ENCODE measurements at places on chromosomes 6 and 20.

DNA sequence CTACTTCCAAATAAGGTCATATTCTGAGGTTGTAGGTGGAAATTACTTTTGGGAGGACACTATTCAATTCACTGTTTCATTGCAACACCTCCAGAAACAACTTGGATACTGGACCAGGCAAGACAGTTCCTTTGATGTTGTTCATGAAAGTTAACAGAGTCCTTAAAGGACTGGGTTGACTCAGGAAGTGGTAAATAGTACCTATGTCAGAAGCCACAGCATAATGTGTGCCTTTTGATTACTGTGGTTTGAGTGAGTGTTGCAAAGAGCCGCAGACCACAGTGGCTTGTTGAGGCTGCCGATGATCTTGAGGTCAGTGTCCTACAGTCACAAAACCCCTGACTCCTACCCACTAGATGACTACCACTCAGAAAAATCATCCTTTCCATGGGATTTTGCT is 10.9 kb downstream of the IL20RA start:
- DNase-seq, result peak; percentile 55

- DNase-seq, result no peak
Measured at GRCh38 chr20:7841971-7842310, 98.3 kb downstream of the HAO1 start.

DNA sequence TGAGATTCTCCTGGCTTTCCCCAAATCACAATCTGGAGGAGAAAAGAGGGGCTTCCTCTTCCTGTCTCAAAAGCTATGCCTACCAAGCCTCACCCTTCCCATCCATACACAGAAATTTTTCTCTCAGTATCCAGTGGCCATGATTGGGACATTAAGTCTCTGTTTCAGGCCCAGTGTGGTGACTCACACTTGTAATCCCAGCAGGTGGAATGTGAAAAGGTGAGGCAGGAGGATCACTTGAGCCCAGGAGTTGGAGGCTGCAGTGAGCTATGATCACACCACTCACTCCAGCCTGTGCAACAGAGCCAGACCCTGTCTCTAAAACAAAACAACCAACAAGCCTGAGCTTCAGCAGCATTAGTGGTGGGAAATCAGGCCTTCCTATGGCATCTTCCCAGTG is 210.0 kb downstream of the OGFRL1 start:
- DNase-seq, result no peak

DNA sequence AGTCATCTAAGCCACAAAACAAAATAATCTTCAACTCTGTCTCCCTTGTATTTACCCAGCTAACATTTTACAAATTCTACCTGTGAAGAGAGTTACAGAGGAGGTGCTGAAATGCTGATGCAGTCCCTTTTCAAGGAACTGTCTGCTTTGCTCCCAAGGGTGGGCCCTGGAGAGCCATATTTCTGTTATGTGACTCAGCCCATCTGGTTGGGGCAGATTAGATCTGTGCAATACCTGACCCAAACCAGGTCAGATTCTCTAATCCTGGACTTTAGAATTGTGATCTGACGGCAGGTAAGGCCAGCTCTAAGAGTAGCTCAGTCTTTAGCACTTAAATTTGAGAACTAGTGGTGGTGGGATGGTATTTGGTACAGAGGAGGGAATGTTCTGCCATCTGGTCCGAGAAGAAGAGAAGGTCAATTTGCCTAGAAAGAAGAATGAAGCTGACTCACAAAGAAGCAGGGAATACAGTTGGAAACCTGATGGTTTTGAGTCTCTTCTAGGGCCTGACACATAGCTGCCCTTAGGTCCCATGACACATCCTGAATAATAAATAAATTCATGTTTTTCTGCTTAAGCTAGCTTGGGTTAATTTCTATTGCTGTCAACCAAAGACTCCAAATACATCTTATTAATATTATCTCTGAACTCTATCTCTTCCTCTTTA is 8.1 kb downstream of the ZNF311 start:
- no peak for DNase-seq

- peak; percentile 98 for DNase-seq
Measured at GRCh38 chr20:58309591-58310290, at the start of gene RAB22A. RAB22A (plus strand) TSS chr20:58309715; CDS start chr20:58309977, 262 bp downstream.

GRCh38 chr20:49698477-49698876 is 15.2 kb downstream of the B4GALT5 start:
- no peak for DNase-seq

DNA sequence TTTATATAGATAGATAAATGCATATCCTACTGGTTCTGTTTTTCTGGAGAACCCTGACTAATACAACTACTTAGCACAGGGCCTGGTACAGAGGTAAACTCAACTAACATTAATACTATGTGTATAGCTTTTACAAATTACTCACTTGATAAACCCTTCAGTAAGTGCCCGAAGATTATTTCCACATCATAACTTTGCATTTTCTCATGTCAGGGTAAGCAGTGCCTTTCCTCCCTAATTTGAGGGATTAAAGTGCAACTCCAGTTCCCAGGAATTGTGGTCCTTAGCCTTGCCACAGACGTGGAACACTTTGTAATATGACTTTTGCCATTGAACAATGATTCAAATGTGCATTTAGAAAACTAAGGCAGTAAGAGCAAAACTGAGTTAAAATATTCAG is 147.5 kb upstream of the SMLR1 start:
- no peak for DNase-seq

GRCh38 chr6:113564371-113565171 is 292.6 kb upstream of the MARCKS start:
- peak; percentile 20 for DNase-seq

DNA sequence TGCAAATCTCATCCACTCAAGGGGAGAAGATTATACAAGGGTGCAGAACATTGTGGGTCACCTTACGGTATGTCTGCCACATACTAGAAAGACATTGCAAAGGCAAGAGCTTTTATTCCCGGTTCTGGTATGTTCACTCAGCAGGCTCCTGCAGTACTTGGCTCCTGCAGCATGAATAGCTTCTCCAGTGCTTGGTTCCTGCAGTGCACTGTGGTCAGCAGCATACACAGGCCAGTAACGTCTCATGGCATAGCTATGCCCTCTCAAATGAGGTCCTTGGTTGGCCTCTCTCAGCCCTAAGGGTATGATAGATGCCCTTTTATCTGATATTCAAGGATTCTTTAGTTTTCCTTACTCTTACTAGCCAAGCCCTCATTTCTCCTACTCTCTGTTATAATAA is 12.6 kb downstream of the TCP11 start:
- DNase-seq, result no peak

- peak; percentile 66 for DNase-seq
Measured at GRCh38 chr20:41329435-41330342, 10.9 kb upstream of the LPIN3 start.

DNA sequence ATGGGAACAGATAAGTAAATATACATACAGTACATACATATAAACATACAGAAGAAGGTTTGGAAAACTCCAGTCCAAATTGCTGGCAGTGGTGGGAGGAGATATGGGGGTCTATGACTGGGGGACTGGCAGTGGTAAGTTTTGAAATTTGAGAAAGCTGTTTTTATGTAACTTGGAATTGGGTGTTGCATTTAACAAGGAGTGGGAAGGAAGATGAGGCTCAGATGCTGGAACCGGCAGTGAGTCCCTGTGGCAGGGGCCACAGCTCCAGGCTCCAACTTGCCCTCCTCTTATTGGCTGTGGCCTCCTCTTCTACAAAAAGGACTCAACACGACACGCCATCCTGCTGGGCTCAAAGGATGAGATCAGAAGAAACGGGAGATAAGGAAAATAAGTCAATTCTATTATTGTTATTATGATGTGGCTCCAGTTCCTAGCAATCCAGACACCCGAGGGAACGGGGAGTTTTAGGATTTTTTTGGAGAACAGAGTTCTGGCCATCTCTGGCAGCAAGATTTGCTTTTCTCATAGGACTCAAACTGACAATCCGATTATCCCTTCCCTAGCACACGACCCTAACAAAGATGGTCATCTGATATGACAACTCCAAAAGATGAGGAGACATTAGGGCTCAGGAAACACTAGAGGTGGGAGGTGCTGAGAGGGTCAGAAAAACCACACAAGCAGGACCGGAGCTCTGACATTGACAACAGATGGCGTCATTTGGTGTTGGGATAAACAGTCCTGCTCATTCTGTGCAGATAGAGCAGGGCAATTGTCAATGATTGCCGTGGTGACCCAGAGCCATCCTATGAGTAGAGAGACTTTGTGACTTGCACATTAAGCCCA is 6.0 kb upstream of the TGM2 start:
- no peak for DNase-seq

DNA sequence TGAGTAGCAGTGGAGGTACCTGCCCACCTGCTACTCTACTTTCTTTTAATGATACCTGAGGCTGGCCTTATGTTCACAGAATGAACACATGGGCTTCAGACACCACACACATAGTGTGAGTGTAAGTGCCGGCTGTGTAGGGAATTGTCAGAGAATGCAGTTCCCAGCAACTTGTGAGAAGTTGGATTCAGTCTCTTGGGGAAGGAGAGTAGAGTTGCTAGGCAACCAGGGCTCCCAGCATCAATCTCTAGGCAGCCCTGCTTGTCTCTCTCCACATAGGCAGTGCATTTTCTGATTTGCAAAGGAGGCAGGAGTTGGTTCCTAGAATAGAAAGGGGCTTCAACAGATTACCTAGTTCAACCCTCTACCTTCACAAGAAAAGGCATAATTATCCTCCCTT is 74.1 kb downstream of the BFSP1 start:
- DNase-seq, result no peak

DNA sequence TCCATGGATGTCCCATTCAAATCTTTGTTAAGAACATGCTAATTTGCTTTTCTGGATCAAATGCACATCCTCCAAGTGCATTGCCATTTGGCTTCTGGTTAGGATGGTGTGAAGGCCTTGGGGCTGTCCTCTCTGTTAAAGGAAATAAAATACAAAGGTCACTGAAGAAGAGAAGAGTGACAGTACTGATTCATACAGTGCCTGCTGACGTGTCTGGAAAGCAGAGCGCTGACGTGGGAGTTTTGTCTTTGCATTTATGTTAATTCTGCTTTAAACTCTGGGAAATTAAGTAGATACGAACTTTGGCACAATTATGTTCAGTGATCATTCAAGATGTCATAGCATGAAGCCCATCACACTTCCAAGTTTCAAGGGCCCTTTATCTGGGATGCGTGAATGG is 33.2 kb downstream of the SYNDIG1 start:
- no peak for DNase-seq

GRCh38 chr6:121506761-121507754 is 71.6 kb downstream of the GJA1 start:
- DNase-seq, result no peak

- no peak for DNase-seq
Measured at GRCh38 chr20:11193241-11193640, 519.4 kb upstream of the JAG1 start.

Data from GM20000 (cell line).